ENCODE measurements at places on chromosomes 6 and 20. TPM values are rescaled to one million over a fixed set of nuclear protein-coding genes. Genes with fewer than 3 reads are reported as not detected.

DNA sequence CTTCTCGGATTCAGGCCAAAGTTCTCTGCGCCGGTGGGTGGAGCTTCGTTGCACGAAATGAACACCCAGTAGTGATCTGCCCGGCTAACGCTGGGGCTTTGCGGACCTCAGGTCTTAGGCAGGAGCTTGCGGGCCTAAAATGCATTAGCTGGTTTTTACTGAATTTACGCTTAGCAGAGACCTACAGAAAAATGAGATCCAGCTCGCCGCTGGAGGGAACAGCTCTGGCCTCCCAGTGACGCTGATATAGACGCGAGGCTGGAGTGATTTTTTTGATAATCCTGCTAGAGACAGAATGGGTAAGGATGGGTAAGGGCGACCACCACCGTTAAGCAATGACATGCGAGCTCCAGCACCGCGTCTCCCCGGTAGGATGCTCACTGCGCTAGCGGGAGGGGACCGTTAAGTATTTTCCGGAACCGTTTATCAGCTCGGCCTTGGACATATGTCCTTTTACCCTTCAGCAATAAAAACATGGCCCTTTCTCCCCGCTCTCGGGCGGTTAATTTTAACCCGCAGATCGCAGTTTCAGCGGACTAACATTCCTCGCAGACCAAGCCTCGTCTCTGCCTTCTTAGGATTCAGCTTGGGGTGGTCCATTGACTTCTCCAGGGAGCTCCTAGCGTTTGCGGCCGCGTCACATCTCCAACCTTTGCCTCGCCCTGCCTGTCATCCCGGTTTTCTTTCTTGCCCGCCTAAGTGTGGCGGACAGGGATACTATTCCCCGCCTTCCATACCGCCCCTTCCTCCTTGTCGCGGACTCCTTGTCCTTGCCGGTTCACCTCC, 109.3 kb downstream of the GPX5 start:
- DNase-seq, result peak; percentile 45

The SLC16A10 gene
- 11.0 TPM for total RNA-seq

The TFAP2B gene
- total RNA-seq, result not detected

DNA sequence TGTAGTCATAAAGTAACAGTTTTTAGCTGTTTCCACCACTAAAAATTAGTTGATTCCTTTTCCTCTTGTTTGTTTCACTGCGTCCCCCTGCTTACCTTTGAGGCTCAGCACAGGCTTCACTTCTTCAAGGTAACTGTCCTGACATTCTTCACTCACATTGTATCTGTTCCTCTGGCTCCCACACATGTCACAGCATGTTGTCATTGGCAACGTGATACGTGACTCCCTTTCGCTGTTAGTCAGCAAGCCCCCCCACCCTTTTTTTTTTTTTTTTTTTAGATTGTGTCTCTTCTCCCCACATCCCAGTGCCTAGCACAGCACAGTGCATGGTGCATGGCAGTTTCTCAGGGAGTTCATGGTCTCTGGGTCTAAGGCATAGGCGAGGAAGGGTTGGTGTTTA, 13.3 kb downstream of the VAPB start:
- DNase-seq, result no peak

DNA sequence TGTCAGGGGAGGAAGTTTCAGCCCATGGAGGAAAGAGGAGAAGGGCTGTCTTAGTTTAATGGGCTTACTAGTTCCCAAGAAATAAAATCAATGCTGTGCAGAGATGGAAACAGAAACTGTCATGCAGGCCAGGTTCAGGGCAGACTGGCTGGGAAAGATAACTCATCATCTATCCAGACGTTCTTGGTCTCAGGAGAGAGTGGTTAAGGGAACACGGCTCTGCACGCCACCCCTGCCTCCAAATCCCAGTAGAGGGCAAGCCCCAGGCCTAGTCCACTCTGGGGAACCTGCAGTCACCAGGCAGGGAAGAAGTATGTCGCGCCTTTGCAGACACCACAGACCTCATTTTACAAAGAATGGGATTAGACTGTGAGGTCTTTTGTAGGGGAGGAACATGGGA, 12.5 kb downstream of the ALDH8A1 start:
- no peak for DNase-seq

GRCh38 chr20:59391975-59392374, 91.6 kb downstream of the EDN3 start:
- DNase-seq, result no peak

DNA sequence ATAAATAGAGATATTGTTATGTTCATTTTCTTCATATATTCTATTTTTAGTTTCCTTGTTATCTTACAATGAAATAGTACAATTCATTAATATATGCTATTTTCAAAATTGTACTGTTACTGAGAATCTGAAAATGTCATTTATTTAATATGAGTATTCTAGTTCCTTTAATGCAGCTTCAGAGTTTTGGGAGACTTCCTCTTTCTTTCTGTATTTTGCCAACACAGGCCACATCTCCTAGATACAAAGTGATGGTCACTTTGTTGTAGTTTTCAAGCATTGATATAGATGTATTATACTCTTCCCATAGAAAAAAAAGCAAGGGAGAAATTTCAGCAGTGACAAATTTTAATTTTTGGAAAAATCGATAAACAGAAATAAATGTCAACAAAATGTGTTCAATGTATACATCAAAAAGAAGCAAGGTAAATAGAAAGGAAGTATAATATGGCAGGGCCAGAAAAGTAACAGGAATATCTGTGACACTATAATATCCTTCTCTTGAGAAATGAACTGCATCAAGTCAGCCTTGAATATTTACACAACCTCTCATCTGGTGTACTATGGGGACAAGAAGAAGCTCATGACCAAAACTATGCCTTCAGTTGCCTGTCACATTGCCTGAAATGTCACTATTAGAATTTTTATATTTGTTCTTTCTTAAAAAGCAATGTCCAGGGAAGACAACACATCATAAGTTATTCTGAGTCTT, 396.0 kb downstream of the TBC1D32 start:
- DNase-seq, result no peak

The CPNE5 gene
- total RNA-seq, result 12.6 TPM

Measured in frontal cortex (tissue), 4 donors.